ENCODE measurements at places on chromosomes 13 and 19.

DNA sequence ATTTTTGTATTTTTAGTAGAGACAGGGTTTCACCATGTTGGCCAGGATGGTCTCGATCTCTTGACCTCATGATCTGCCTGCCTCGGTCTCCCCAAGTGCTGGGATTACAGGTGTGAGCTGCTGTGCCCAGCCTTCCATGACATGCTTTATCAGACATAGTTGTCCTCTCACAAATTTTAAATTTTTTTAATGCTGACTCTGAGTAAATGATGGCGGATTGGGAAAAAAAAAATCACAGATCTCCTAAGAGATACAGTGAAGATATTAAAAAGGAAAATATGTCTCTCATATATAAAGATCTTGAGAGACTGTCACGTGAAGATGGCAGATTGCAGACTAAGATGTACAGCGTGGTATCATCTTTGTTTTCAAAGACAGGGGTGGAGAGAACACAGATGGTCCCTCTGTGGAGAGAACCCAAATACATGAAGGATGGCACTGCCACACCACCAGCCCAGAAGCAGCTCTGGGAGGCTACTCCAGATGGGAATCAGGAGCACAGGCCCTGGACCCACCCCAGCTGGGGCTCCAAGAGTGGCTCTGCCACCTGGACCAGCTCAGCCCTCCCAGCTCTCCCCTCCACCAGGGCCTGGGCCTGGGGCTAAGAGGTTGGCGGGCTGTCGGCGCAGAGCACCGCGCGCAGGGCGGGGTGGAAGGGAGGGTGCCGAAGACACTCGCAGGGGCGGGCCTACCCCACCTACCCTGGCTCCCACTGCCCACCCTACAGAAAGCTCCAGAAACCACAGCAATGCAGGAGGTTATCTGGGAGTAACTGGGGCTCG lies 20.0 kb upstream of the CCNP start:
- no peak for DNase-seq

- DNase-seq, result no peak
Measured at GRCh38 chr19:35055715-35056179, 14.2 kb downstream of the HPN start.

DNA sequence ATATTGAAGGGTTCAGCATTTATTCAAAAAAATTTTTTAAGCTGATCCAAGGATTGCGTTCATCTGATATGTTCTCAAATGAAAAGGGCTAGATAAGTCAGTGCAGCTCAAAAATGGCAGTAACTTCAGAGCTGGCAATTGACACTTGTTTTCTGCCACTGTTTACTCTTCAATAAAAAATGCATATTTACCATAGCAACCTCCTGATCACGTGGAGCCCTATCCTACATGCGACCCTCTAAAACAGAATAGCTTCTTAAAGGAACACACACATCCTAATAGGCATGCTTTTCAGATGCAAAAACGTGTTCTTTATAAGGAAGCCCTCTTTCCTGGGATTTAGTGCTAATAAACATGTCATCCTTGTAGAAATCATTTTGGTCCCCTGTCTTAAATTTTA lies 150.2 kb downstream of the ZNF536 start:
- no peak for DNase-seq

GRCh38 chr19:16201011-16201391 lies 3.3 kb downstream of the AP1M1 start:
- DNase-seq, result no peak

GRCh38 chr19:38634757-38635482 lies 12.5 kb upstream of the ACTN4 start:
- peak; percentile 60 for DNase-seq

GRCh38 chr13:85603735-85604134 lies 195.5 kb downstream of the SLITRK6 start:
- DNase-seq, result no peak

DNA sequence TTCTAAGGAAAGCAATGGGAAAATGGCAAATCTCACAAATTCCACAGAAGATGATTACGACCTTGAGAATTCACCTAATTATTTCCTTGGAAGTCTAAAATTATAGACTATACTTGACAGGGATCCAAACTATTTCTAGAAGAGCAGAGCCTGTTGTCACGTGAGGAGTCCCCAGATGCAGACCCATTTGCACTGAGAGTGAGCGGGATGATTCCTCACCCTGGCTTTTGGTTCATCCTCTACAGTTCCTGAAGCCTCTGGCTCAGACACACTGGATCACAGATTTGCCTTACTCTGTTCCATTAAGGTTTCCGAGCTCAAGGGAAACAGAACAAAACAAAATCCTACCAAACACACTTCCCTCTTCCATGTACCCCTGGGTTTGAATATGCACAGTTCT lies 23.0 kb upstream of the CYSLTR2 start:
- DNase-seq, result no peak

DNA sequence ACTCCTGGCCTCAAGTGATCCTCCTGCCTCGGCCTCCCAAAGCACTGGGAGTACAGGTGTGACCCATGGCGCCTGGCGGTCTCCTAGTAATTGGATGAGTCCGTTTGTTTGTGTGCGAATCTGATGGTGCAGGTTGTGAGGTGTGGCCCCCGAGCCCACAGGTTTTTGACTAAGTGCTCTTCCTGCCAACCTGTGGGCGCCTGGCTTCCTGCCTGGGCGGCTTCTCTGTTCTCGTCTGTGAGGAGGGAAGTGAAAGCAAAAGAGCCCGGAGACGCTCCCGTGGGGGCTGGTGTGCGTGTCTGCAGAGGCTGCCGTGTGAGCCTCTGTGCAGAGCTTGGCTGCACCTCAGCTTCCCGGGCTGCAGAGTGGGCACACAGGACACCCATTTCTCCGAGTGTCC lies 10.0 kb downstream of the ARHGAP45 start:
- peak; percentile 82 for DNase-seq

GRCh38 chr19:16370641-16371391 lies 46.2 kb downstream of the KLF2 start:
- DNase-seq, result no peak

DNA sequence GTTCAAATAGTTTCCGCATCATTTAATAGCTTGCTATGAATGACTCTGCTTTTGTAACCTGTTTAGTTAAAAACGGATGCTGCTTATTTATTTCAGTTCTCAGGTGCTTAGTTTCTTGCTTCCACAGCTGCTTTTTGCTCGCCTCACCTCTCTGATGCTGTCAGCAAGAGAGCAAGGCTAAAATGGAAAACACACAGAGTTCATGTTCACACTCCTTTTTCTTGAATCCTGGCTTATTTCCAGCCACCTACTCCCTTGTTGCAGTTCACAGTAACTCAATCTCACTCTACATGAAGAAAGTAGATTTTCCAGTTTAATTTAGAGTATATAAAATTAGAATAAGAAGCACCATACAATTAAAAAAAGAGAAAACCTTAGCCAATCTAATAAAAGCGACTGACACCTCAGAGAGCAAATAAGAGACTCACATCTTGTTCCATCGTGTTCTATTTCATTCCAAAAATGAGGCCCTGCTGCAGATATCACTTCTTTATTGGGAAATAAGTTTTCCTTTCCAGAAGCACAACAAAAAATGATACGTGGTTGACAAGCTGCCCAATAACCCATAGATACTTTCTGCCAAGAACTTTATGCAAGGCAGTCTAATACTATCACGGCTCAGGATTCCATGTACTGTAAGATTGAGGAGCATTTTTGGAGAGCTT lies 326.1 kb upstream of the SLITRK1 start:
- no peak for DNase-seq

GRCh38 chr19:7674010-7675005 lies 2.6 kb upstream of the MCEMP1 start:
- no peak for DNase-seq

GRCh38 chr13:67725999-67726398 lies 495.9 kb upstream of the PCDH9 start:
- no peak for DNase-seq

GRCh38 chr19:15644066-15644741 lies 3.5 kb downstream of the CYP4F3 start:
- DNase-seq, result no peak

DNA sequence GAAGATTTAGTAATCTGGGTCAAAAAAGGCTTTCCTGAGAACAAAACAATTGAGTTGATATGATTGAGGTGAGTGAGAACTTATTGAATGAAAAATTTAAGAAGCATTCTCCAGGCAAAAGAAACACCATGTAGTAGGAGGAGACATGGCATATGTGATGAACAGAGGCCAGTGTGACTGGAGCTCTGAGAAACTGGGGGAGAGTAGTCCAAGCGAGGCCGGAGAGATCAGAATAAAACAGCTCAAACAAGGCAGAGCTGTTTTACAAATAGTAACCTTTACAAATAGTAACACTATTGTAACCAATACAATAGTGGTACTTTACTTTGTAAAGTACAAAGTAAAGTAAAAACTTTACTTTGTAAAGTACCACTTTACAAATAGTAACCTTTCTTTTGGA lies 1159.1 kb downstream of the PCDH9 start:
- DNase-seq, result no peak

DNA sequence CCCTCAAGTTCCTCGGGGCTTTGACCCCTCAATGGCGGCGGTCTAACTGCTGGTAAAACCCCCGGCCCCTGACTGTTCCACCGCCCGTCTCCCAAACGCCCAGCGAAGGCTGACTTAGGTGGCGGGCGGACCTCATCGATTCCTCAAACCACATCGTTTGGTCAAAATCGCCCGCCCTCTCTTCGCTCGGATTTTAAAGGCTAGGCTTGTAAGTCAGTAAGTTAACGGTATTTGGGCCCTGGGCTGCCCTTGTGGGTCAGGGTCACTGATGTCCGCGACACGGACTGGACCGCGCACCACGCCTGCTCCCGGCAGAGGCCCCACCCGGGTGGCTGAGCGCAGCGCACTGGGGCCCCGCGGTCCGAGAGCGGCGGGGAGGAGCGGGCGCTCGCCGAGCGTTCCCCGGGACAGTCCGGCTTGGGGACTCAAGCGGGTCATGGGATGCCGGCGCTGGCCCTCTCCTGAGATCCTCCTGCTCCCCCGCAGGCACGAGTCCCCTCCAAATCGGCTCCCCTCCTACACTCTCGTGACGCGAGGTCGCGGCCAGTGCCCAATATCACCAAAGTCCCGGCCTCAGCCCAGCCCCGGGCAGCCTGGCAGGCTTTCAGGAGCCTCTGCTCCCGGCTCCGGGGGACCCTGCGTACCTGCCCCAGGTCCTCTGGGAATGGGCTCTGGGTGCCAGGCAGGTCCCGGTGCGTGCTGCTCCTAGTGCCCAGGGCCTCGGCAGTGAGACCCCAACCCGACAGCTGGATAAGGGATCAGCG lies 1.0 kb downstream of the FLT1 start:
- no peak for DNase-seq

DNA sequence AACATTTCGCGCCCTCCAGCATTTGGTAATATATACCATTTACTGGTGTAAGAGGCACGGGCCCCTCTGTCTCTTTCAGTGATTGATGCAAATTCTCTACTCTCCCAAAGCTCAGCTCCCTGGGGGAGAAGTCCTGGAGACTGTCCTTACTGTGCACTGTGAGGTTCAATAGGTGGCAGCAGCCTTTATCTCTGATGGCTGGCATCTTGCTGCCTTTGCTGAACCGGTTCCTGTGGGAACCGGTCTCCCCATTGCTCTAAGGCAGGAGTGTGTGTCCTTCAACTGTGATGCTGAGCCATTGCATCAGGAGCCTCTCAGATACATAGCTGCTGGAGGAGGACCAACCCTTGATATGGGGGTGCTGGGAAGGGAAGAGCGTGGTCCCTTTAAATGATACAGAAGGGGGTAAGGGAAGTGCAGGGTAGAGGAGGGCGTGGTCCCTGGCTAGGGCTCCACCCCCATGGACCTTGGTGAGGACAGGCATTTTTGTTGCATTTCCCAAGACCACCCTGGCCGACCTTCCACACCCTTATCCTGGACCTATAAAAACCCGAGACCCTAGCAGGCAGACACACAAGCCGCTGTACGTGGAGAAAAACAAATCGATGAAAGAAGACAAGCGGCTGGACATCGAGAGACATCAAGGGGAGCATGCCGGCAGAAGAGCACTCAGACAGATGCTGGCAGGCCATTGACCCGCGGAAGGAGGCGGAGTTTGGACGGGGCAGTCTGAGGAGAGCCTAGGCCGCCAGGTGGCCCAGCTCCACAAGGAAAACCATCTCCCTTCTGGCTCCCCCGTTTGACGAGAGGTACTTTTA lies 41.1 kb upstream of the GTF3A start:
- no peak for DNase-seq

DNA sequence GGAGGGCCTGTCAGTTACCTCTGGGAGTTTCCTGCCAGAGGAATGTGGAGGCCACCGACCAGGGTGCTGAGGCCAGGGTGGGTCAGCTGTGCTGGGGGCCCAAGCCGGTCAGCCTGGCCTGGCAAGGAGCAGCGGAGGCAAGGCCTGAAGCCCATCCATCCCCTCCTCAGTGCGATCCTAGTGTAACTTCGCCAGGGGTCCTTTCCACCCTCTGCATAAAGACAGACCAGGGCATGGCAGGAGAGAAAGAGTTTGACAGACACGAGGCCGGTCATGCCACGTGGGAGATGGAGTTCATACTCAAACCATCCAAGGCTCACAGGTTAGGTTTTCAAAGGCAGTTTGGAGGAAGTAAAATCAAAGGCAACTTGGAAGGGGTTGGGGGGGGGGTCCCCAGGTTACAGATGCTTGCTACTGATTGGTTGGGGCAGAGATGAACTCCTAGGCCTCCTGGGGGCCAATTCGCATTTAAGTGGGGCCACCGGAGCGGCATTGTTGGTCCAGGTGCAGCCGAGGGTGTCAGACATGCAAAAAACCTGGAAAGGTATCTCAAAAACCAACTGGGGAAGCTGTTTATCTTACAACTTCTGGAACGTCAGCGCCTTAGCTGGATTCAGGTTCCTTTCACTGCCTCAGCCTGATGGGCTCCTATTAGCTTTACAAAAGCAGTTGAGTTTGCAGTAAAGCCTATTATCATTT lies 36.8 kb upstream of the DPRX start:
- DNase-seq, result no peak

- DNase-seq, result no peak
Measured at GRCh38 chr13:75468098-75468497, 13.9 kb downstream of the TBC1D4 start.

GRCh38 chr13:41546372-41547190 lies 89.2 kb downstream of the RGCC start:
- no peak for DNase-seq

- DNase-seq, result no peak
Measured at GRCh38 chr19:14135985-14136508, 342 bp downstream of the ASF1B start.

- peak; percentile 82 for DNase-seq
Measured at GRCh38 chr19:49473868-49474541, at the start of gene FLT3LG. Gene FLT3LG, plus strand, starts transcription at chr19:49474215. Its CDS starts 425 bp downstream, at chr19:49474640.

DNA sequence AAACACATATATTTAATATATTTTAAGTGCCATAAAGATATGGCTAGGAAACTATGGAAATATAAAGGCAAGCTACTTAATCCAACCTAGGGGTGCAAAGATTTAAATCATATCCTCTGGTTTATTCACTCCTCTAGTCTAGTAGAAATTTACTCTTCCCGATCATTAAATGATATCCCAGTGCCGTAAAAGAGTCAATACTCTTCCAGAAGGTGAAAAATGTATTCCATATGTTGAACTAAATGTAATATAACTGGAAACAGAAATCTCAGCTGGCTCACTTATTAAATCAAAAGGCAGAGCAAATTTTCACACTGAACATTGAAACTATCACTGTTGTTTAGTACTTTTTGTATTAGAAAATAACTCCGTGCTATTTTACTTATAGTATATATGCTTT lies 11.1 kb downstream of the MAB21L1 start:
- DNase-seq, result no peak

- no peak for DNase-seq
Measured at GRCh38 chr13:76758257-76758656, 127.9 kb downstream of the KCTD12 start.
